Activated T-helper 2 cell treated with anti-CD3 and anti-CD28 coated beads, Interferon-gamma antibody, Interleukin-2, Interleukin-4, amounts not matched to agents 10 μg/mL and 5 μg/mL and 100 μg/mL, durations not matched to agents 14 hours and 24 hours and 36 hours (primary cell): ENCODE measurements at places on chromosomes 3 and 15. TPM values are rescaled to one million over a fixed set of nuclear protein-coding genes. Genes with fewer than 3 reads are reported as not detected.

DNA sequence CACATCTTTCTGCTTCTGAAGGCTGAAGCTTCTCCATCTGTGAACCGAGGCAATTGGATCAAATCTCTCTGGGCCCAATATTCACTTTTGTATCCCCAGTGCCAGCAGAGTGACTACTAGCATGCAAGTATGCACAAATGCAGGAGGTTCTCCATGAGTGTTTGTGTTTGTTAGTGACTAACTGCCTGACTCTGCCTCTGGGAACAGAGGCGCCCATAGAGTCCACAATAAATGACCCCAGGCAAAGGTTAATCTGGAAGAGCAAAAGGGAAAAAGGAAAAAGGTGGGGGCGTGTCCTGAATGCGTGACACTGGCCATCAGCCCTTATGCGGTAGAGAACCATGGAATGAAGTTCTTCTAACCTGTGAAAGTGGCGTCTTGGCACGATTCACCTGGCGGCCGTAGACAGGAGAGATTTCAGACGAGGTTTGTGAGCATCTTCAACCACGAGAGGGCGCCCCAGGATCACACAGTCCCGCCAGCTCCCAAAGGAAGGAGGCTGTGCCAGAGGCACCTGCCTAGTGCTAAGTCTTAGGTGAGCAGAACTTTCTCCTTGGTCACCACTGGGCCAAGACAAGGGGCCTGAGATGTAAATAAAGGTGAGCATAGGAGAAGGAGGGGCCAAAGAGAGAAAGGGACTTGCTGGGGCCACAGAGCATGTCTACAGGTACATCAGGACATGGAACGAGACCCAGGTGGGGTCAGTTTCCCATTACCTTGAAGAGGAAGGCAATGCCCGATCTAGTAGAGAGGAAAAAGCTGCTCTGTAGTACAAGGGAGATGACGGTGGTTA, 44.2 kb downstream of the RBPMS2 start:
- peaks cover 10% of the 10 kb centered on the region for H3K4me1 ChIP-seq
- no peaks in the 10 kb centered on the region for H3K36me3 ChIP-seq
- no peak overlapping the region for H3K27ac ChIP-seq
- no peak overlapping the region for H3K4me3 ChIP-seq

- peak overlapping the region; percentile 95 for H3K27ac ChIP-seq
- no peak for DNase-seq
- H3K4me1 ChIP-seq = peaks cover 79% of the 10 kb centered on the region
- H3K4me3 ChIP-seq = peak overlapping the region; percentile 55
These were observed 49.1 kb downstream of the IL1RAP start for GRCh38 chr3:190562866-190563510.

DNA sequence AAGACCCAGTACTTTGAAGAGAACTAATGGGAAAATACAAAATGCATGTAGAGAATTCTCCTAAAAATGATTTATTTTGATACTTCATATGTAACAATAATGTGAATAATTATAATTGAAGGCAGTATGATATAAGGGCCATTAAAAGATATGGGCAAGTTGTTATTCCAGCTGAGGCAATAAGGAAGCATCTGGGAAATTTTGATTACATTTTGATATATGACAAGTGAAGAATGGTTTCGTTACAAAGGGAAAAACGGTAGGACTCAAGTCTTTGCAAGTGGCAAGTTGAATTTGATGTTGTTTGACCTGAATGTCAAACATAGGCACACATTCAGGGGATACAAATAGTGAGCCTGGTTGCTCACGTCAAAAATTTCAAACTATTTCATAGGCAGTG, 137.9 kb upstream of the TP63 start:
- no peak overlapping the region for H3K27ac ChIP-seq
- no peak for DNase-seq
- no peaks in the 10 kb centered on the region for H3K27me3 ChIP-seq
- no peak overlapping the region for H3K4me3 ChIP-seq
- H3K4me1 ChIP-seq = no peaks in the 10 kb centered on the region

DNA sequence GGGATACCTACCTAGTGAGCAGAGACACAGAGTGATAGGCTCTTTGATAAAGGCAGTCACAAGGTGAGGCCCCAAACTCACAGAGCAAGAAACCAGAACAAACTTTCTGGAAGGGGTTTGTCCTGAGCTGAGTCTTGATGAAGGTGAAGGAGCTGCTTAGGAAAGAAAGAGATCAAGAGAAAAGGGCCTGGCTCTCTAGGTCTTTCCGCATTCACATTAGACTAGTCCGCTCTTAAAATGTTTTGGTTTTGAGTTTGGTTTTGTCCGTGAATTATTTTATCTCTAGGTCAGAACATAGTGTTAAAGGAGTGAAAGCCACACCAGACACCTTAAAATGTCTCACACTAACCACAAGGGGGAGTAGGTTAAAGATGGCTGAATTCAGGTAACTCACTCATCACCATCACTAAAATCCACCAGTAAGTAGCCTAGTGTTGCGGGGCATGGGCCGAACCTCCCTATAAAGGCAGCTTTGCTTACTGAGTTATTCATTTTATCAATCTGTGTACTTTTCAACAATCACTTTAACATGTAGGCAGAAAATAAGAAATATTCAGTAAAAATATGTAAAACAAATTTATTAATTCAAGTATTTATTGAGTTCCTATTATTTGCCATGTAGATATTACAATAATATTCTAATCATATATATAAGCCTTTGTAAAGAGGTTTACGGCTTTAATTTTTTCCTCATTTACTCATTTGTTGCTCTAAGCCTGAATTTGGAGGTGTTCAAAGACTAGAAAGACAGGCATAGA, 121.5 kb upstream of the TSC22D2 start:
- no peaks in the 10 kb centered on the region for H3K36me3 ChIP-seq
- H3K4me3 ChIP-seq = no peak overlapping the region
- H3K27ac ChIP-seq = no peak overlapping the region
- peaks cover 58% of the 10 kb centered on the region for H3K27me3 ChIP-seq

DNA sequence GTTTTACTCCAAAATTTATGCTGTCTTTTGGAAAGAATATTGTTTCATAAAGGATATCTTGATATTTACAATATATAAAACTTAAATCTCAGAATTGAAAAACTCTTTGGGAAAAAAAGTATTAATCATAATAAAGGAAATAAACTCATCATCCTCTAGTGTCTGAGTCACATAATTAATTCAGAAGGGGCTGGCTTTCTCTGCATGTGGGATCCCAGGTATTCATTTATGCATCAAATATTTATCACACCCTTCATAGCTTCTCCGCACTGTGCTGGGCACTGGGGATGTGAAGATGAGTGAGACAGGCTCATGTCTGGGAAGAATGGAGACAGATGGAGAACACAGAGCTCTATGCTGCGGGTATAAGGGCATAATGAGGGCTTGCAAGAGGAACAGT, 65.6 kb downstream of the CCNL1 start:
- H3K4me1 ChIP-seq = peaks cover 69% of the 10 kb centered on the region
- no peak for DNase-seq
- no peaks in the 10 kb centered on the region for H3K27me3 ChIP-seq
- H3K36me3 ChIP-seq = no peaks in the 10 kb centered on the region
- H3K27ac ChIP-seq = no peak overlapping the region

- H3K4me1 ChIP-seq = no peaks in the 10 kb centered on the region
- no peaks in the 10 kb centered on the region for H3K36me3 ChIP-seq
- no peak for DNase-seq
- H3K27ac ChIP-seq = no peak overlapping the region
- H3K27me3 ChIP-seq = no peaks in the 10 kb centered on the region
- H3K4me3 ChIP-seq = no peak overlapping the region
These were observed 486.1 kb downstream of the DIPK2A start for GRCh38 chr3:144457758-144458157.

DNA sequence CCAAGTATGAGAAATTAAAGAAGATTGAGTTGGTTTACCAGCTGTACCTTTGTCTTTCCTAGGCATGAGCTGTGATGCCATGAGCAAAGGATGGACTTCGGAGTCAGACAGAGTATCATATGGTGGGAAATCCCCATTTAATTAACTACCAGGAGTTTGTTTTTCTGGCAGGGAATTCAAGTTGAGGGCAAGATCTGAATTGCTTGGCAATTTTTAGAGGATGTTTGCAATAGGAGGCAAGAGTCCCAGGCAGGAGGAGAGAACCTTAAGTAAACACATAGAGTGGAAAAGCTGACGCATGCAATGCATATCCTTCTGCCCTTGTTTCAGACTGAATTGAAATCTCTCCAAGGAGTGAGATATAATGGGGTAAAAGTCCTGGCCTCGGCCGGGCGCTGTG, 569.7 kb upstream of the MDFIC2 start:
- no peak overlapping the region for H3K27ac ChIP-seq
- no peak for DNase-seq
- no peaks in the 10 kb centered on the region for H3K36me3 ChIP-seq
- H3K4me1 ChIP-seq = no peaks in the 10 kb centered on the region
- no peaks in the 10 kb centered on the region for H3K27me3 ChIP-seq

DNA sequence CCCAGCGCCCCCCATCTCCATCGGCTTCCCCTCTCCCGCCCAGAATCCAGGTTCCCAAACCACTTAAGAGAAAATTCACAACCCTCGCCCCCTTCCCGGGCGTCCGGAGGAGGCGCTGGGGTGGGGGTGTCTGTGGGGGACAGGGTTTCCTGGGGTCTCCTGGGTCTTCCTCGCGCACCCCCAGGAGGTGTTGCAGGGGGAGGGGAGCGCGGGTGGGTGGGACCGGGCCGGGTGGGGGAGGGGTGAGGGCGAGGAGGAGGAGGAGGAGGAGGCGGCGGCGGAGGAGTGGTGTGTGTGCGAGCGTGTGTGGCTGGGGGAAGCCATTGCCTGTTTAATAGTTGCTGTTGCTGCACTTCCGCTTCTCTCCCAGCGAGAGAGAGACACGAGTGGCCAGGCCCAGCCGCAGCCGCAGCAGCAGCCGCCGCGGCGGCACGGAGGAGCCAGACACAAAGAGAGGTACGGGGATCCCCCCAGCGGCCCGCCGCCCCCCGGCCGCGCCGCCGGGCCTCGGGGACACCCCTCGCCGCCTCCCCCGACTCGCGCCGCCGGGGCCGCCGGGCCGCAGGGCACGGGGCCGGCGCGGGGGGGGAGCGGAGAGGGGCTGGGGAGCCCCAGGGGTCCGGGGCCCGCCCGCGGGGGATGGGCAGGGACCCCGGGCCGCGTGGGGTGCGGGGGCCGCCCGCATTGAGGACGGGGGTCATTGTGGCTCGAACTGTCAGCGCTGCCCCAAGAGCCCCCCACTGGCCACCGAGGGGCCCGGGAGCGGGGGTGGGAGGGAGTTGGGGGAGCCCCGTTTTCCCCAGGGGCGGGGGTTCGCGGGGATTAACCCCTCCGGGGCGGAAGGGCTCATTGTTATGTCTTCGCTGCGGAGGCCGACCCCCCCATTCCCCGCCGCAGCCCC, at the start of gene UBE2E1:
Gene UBE2E1 (plus strand): TSS at position 323 of the 901 bp plus-strand sequence. CDS start 1,315 bp downstream, outside the sequence.
- peaks cover 25% of the 10 kb centered on the region for H3K27me3 ChIP-seq
- peak; percentile 55 for DNase-seq

SPATA12 gene
- not detected in 2 replicates for total RNA-seq

DNA sequence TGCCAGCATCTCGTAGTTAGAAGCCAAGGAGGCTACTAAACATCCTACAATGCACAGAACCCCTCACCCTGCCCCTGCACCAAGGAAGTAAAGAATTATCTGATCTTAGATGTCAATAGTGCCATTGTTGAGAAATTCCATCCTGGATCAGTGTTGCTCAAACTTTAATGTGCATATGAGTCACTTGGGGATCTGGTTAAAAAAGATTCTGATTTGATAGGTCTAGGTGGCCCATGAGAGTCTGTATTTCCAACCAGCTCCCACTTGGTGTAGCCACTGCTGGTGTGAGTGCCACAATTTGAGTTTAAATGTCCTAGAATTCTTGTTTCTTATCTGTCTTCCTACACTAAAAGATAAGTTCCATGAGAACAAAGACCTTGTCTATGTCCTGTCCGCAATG, 43.7 kb downstream of the TMEM45A start:
- peaks cover 2% of the 10 kb centered on the region for H3K27me3 ChIP-seq
- no peaks in the 10 kb centered on the region for H3K36me3 ChIP-seq
- H3K27ac ChIP-seq = no peak overlapping the region

DNA sequence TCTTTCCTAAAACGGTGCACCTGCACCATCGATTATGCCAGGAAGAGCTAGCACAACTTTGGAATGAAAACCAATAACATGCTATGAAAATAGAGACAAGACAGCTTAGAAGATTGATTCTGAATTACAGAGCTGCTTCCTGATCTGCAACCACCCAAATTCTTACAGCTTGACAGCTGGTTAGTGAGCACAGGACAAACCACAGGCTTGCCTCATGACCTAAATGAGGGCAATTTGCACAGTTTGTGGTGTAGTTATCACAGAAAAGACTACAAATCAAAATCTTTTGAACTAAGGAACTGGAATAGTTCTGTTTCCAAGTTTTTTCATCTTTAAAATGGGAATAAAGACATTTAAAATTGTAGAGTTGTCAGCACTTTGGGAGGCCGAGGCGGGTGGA, 533.5 kb downstream of the NAALADL2 start:
- H3K4me3 ChIP-seq = no peak overlapping the region
- H3K27ac ChIP-seq = no peak overlapping the region
- DNase-seq = no peak
- H3K4me1 ChIP-seq = no peaks in the 10 kb centered on the region
- no peaks in the 10 kb centered on the region for H3K36me3 ChIP-seq

DNA sequence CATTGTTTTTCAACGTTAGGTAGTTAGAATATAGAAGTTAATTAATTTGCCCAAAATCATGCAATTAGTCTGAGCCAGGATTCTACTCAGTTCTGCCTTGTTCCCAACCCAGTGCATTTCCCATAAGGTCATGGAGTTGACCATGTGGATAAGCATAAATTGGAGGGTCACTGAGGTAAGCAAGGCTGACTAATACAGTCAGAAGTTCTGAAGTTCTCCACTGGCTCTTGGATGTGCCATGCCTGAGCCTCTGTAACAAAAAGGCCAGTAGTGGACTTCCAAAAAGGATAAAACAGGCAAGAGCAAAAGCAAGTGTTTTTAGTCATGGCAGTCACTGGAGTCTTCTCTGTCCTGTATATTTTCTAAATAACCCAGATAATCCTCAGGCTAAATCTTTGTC, 124.4 kb upstream of the PHLDB2 start:
- no peaks in the 10 kb centered on the region for H3K27me3 ChIP-seq
- H3K4me1 ChIP-seq = peaks cover 34% of the 10 kb centered on the region
- no peak overlapping the region for H3K27ac ChIP-seq
- peaks cover 4% of the 10 kb centered on the region for H3K36me3 ChIP-seq

GRCh38 chr3:13788522-13789424, 91.1 kb downstream of the WNT7A start:
- H3K4me3 ChIP-seq = no peak overlapping the region
- no peaks in the 10 kb centered on the region for H3K4me1 ChIP-seq
- no peak for DNase-seq
- peaks cover 1% of the 10 kb centered on the region for H3K27me3 ChIP-seq

GRCh38 chr3:10315771-10316344, 5.1 kb downstream of the SEC13 start:
- peaks cover 72% of the 10 kb centered on the region for H3K36me3 ChIP-seq
- no peak for DNase-seq
- H3K4me1 ChIP-seq = peaks cover 10% of the 10 kb centered on the region
- H3K27me3 ChIP-seq = no peaks in the 10 kb centered on the region
- no peak overlapping the region for H3K27ac ChIP-seq

DNA sequence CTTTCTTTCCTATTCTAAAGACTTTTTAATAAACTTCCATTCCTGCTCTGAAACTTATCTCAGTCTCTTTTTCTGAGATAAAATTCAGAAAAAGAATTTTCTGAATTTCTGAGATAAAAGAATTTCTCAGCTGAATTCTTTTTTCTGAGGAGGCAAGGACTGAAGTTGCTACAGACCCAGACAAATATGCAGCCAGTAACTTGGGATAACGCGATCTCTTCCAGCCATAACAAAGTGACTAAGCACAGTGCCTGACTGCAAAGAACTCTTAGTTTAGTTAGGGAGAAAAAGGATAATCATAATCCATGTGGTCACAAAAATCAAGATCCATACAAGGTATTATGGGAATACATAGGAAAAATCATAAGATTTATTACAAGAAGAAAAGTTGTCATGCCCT, 222.0 kb upstream of the GAP43 start:
- H3K36me3 ChIP-seq = no peaks in the 10 kb centered on the region
- H3K27ac ChIP-seq = no peak overlapping the region
- no peak for DNase-seq
- H3K4me1 ChIP-seq = no peaks in the 10 kb centered on the region
- H3K4me3 ChIP-seq = no peak overlapping the region
